ENCODE measurements at places on chromosomes 3 and 15. TPM values are rescaled to one million over a fixed set of nuclear protein-coding genes. Genes with fewer than 3 reads are reported as not detected.

DNA sequence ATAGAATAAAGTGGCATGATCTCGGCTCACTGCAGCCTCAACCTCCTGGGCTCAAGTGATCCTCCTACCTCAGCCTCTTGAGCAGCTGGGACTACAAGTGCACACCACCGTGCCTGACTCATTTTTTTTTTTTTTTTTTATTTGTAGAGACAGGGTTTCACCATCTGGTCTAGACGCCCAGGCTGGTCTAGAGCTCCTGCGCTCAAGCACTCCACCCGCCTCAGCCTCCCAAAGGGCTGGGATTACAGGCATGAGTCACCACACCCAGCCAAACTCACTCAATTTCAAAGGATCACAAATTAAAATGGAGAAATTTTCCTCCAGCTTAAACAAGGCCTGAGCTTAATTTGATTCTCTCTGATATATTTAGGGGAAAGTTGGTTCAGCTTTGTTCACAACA lies 27.3 kb upstream of the NMB start:
- DNase-seq, result no peak

- no peak for DNase-seq
Observed at GRCh38 chr15:68145706-68146105, 59.4 kb downstream of the CALML4 start.

DNA sequence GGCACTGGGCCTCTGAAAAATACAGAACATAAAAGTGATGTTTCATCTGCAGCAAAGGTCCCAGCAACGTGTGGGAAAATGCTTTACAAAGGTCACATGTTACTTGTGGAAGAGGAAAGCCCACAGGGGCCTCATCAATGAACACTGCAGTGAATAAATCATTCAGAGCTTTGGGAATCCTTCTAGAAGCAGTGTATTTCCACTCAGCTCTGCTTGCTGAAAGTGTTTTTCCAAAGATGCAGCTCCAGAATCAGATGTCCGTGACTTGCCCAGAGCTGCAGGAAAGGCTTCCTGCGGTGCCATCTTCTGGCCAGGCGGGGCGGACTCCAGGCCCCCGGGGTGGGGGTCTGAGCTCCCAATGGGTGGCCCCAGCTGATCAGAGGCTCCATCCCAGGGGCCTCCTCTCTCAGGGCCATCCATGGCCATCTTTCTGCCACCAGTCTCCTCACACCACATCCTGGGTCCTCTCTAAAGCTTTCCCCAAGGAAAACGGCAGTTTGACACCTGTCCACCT lies 81.5 kb downstream of the C3orf70 start:
- no peak for DNase-seq

GRCh38 chr3:114079761-114080160 lies 23.2 kb downstream of the QTRT2 start:
- DNase-seq, result no peak

Gene FGD5
- total RNA-seq, result 65.2 TPM
